ENCODE measurements at places on chromosomes 2 and 18.

DNA sequence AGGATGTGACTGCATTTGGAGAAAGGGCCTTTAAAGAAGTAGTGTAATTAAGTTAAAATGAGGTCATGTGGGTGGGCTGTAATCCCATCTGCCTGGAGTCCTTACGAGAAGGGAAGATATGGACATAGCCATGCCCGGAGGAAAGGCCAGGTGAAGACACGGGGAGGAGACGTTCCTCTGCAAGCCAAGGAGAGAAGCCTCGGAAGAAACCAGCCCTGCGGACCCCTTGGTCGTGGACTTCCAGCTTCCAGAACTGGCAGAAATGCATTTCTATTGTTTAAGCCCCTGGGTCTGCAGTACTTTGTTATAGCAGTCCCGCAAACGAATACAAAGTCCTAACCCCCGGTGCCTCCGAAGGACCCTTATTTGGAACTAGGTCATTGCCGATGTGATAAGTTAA lies 87.6 kb upstream of the TAF1B start:
- DNase-seq: no peak

DNA sequence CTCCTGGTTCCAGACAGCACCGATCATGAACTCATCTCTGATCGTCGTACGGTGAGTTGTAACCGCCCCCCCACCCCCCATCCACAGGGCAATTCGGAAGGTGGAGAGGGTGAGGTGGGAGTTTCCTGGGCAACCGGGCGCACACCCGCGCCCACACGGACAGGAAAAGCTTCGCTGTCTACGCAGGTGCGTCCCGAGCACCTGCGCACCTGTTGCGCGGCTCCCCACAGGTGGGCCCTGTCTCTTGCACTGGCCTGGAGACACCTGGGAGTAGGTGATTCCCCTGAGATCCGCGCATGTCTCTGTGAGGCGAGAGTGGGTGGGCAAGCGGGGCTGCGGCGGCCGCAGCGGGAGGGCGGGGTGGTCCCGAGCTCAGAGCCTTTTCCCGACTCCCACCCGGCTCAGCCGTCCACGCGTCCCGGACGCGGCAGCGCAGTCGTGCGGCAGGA lies 459 bp upstream of the ATP6V1C2 start:
- DNase-seq: no peak

DNA sequence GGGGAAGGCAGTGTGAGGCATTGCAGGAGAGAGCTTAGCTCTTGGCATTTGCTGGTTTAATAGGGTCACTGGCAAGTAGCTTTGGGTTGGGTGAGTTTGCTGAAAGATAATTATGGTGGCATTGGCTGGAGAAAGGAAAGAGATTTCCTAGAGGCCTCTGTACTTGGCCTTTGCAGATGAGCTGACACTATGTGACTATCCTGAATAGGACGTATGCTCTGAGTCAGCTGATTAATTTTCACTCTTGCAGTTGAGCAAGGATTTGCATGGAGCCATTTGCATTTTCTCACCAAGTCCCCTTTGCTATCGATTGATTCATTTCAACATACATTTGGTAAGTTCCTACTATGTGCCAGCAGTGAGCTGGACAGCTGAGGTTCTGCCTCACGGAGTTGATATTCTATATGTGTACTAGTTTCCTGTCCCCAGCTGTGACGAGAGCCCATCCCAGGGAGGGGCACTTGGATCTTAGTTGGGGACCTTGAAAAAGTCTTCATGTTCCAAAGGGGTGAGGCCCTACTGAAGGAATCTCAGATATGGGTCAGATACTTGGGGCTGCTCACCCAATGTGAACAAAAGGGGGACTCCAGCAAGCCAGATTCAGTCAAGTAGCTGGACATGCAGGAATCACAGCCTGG lies 245.7 kb downstream of the LOXHD1 start:
- no peak for DNase-seq

DNA sequence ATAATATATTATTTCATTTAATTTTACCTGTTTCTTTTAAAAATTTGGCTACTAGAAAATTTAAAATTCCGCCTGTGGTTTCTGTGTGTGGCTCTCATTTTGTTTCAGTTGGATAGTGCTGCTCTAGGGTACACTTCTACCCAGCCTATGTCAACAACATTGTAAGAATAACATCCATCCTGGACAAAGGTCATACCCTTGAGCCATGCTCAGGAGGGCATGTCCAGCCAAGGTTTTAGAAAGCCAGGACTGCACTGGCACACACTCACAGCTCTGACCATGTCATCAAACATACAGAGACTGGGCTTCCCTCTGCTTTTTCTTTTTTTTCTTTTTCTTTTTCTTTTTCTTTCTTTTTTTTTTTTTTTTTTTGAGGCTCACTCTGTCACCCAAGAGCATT lies 96.1 kb downstream of the CTIF start:
- DNase-seq: no peak

- DNase-seq: no peak
These were observed 121.8 kb downstream of the NXPH2 start for GRCh38 chr2:138658187-138658894.

- DNase-seq: no peak
These were observed 22.3 kb downstream of the PECR start for GRCh38 chr2:216059233-216059834.

DNA sequence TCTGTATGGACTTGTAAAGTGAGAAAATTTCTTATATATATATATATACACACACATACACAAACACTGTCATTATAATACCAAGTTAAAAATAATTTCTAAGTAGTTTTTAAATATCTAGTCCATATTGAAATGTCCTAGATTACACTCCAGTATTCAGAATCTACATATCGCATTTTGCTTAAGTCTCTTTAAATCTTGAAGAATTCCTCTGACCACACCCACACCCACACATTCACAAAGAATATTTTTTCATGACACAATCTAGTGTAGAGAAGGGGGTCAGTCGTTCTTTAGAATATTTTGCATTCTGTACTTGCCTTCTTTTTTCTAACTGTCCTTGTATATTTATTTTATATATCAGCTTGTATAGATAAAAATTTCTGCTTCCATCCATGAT lies 509.7 kb downstream of the CCDC85A start:
- DNase-seq: no peak

GRCh38 chr18:22284581-22285360 lies 115.4 kb downstream of the GATA6 start:
- no peak for DNase-seq

- no peak for DNase-seq
These were observed 209.0 kb upstream of the COPS8 start for GRCh38 chr2:236876642-236877041.

DNA sequence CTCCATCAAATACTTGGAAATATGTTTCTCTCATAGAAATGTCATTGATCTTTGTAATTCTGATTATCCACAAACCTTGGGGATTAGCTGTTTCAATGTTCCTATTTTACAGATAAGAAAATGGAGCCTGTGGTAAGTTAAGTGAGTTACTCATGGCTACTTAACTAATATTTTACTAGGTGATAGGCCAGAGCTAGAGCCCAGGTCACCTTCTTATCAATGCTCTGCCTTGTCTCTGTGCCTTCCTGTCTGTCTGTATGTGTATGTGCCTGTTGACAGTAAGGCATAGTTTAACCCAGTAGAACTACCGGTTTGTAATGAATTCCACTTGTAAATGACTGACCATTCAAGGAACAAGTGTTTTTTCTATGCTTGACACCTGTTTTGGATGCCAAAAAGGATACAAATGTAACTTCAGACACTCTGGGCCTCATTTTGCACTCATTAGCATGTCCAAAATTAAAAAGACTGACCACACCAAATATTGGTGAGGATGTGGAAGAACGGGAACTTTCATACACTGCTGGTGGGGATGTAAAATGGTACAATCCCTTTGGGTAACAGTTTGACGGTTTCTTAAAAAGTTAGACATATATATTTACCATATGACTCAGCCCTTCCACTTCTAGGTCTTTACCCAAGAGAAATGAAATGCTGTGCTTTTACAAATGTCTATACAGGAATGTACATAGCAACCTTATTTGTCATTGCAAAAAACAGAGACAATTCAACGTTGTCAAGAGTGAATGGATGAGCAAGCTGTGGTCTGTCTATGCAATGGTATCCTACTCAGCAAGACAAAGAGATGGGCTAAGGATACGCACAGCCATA lies 19.6 kb upstream of the IL1A start:
- DNase-seq: no peak

DNA sequence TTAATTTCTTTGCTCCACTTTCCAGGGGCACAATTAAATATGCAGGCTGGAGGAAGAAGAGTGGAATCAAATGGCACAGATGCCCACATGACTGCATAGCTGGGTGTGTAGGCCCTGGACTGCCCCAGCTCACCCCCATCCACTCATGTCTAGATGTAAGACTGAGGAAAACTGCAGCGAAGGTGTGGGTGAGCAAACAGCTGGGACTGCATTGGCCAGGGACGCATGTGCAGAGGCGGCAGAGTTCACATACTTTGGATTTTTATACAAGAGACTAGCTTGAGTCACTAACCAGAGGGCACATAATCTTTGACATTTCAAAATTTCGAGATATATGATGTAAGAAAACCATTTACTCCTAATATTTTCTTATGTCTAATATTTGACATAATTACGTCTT lies 60.1 kb downstream of the SPIRE1 start:
- DNase-seq: no peak

DNA sequence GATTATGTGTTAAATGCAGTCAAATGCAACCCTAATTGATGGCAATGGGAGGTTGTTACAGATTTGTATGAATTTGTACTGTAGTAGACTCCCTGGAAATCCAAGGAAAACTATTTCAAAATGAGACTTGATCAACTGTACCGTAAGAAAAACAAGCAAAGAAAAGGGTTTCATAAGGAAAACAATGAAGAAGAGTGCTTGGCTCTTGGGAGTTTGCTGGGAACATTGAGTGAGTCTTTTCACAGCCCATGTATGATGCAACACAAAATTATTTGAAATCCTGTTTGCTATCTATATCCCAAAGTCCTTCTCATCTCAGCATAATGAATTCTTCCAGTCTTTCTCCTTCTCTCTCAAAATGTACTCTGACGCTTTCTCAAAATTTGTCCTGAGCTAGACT lies 67.0 kb upstream of the OSR1 start:
- no peak for DNase-seq

- DNase-seq: no peak
These were observed 293.9 kb upstream of the SYT4 start for GRCh38 chr18:43571078-43571689.

- no peak for DNase-seq
These were observed 45.2 kb downstream of the PCBP1 start for GRCh38 chr2:70132244-70133126.

GRCh38 chr2:218020966-218021535 lies 18.3 kb upstream of the TNS1 start:
- DNase-seq: no peak

DNA sequence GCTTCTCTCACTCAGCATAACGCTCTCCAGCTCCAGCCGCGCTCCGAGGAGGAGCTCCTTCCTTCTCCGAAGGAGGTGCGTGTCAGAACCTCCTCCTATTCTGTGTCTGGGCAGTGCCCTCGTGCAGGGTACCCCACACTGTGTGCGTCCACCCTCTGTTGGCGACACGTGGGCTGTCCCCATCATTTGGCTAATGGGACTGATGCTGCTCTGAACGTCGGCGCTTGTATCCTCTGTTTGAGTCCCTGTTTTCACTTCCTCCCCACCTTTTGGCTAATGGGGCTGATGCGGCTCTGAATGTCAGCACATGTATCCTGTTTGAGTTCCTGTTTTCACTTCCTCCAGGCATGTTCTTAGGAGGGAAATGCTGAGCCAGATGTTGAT lies 22.2 kb downstream of the KCNG2 start:
- no peak for DNase-seq

GRCh38 chr2:147255812-147256211 lies 589.0 kb upstream of the ACVR2A start:
- no peak for DNase-seq

DNA sequence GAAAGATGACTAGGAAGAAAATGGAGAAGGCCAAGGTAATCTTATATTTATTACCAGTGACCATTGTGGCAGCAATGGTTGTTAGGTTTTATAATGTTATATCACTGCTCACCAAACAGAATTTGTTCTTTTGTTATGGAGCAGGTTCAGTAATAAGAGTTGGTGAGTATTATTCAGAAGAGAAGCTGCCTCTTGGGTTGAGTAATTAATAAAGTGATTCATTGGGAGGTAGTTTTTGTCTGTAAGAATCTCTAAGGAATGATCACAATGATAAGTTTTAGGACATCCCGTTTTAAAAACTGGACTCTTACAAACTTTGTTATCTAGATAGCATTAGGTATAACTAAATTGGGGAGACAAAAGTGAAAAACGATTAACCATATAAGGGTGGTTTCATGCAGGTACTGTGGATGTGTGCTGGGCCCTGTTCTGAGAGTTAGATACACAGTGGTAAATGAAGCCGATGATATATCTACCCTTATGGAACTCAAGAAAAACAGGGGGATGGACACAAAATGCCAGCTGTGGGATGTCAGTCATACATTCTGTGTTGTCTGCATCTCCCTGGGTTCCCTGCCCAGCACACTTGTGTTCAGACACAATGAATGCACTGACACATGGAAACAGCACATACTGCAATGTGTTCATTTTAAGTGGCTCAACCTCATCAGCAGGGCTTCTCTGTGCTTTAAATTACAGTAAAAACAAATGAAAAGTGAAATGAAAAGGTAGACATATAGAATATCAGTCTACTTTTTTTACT lies 7.5 kb downstream of the MAP4K4 start:
- no peak for DNase-seq

DNA sequence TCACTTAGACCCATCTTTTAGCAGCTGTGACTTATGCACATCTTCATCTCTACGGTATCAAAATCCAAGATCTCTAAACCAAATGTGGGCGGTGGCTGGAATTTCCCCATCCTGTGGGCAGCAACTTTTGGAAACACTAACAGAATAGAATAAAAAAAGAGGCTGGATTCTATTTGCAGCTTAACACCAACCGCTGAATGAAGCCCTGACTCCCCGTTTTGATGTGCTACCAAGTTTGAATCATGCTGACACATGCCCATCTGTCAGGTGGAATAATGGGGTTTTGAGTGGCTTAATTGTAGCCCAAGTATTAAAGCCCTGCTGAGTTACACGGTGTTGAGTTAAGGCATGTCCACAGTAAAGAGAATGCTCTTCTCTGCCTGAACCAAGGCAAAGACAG lies 165.2 kb downstream of the MTCL1 start:
- no peak for DNase-seq

- DNase-seq: no peak
These were observed 107.5 kb downstream of the SPP2 start for GRCh38 chr2:234157817-234158588.

- no peak for DNase-seq
These were observed 183.3 kb downstream of the LTBP1 start for GRCh38 chr2:33130054-33130447.

- DNase-seq: no peak
These were observed 188.7 kb upstream of the SMAD2 start for GRCh38 chr18:48119204-48119603.

- DNase-seq: no peak
These were observed 457.7 kb downstream of the CBLN2 start for GRCh38 chr18:72086421-72086820.

All from effector memory CD4-positive, alpha-beta T cell (primary cell).